Naive B cell (primary cell): ENCODE measurements at places on chromosomes 4 and X.
A peak's percentile ranks its signal among the peaks of the same experiment; 100 is the strongest.

DNA sequence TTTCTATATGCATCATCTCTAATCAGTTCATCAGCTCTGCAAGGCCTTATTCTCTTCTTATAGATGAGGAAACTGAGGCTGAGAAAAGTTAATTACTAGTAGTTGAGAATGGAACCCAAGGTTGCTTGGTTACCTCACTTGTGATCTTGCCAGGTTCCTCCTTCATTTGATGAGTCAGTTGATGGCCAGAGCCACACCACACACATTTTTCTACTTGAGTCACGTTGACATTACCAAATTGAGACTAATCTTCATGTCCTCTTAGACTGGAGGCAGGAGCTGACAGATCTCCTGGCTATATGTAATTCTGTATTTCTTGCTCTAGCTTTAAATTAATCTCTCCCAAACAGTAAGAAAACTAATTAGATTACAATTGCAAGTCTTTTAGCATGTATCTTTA, 428.4 kb downstream of the AFF2 start:
- DNase-seq: no peak
- H3K36me3 ChIP-seq: no peaks in the 10 kb centered on the region
- no peaks in the 10 kb centered on the region for H3K4me1 ChIP-seq
- H3K27ac ChIP-seq: no peak overlapping the region
- no peak overlapping the region for H3K4me3 ChIP-seq

DNA sequence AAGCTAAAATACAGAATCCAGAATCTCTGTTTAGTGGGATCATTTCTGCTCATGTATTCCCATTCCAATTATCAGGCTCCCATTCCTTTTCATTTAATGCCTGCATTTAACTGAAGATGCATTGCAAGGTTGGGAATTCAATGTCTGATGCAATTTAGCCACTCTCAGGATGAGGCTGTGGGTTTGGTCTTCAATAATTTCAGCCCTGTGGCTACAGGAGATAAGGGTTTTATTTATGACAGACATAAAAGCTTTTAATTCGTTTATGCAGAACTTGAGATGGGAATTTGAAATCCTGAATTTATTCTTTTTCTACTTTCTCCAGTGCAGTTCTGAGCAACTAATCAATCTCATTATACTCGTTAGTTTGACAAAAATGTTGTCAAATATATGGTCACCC, 1225.9 kb downstream of the PCDH18 start:
- no peaks in the 10 kb centered on the region for H3K36me3 ChIP-seq
- no peaks in the 10 kb centered on the region for H3K4me1 ChIP-seq
- DNase-seq: no peak

- H3K27me3 ChIP-seq: no peaks in the 10 kb centered on the region
- H3K4me3 ChIP-seq: no peak overlapping the region
- H3K27ac ChIP-seq: no peak overlapping the region
- H3K36me3 ChIP-seq: peaks cover 17% of the 10 kb centered on the region
- peaks cover 61% of the 10 kb centered on the region for H3K4me1 ChIP-seq
- no peak for DNase-seq
Measured at GRCh38 chrX:7077241-7078230, 70.0 kb upstream of the STS start.

DNA sequence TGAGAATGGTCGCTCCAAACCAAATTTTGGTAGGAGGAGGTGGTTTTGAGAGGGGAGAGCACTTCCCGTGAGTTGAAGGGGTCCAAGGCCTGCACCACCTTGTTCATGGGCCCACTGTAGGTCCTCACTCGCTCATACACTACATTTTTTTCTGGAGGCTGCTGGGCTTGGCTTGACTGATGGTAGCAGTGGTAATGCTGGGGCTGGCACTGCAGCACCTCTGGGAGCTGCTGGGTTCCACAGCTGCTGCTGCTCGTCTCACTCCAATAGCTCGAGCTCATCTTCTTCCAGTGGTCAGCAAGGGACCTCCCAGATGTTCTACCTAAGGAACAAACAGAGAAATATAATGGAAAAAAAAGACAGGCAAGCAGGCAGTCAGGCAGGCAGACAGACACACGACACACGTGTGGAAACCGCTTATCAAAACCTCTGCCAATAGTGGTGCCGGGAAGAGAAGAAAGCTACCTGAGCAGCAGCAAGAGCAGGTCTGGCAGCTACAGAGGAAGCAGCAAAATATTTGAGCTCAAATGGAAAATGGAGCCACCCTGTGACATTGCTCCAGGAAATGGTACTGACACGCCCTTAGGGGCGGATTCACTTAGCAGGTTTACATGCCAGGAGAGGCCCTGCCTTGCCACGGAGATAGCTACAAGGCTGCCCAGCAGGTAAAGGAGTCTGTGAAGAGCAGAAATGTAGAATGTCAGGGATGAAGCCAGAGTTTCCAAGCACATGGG, at the start of gene POF1B:
Gene POF1B (minus strand): TSS at position 492 of the 734 bp plus-strand sequence. CDS start 211 bp downstream, at position 281.
- H3K4me1 ChIP-seq: no peaks in the 10 kb centered on the region
- no peaks in the 10 kb centered on the region for H3K36me3 ChIP-seq
- no peak within 1 kb of the TSS for H3K27ac ChIP-seq
- no peak within 1 kb of the TSS for H3K4me3 ChIP-seq
- no peak for DNase-seq

DNA sequence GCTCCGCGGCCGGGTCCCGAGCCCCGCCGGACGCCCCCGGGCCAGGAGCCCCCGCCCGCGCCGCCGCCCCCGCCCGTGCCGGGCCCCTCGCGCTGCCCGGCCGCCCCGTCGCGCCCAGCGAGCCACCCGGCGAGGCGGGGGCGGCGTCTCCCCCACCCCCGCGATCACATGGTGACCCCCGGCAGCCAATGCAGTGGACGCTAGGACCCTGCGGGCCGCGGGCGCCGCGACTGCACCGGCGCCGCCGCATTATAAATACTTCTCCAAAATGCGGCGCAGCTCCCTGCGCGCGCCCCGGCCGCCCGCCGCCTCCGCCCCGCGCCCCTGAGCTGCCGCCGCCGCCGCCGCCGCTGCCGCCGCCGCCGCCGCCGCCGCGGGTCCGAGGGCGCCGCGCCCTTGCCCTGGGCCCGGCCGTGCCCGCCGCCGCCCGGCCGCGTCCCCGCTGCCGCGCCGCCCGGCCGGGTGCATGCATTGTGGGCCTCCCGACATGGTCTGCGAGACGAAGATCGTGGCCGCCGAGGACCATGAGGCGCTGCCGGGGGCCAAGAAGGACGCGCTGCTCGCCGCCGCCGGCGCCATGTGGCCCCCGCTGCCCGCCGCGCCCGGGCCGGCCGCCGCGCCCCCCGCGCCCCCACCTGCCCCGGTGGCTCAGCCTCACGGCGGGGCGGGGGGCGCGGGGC, at the start of gene NAT8L:
Gene NAT8L (plus strand): TSS at position 282 of the 680 bp plus-strand sequence. CDS start 185 bp downstream, at position 467.
- peaks cover 8% of the 10 kb centered on the region for H3K4me1 ChIP-seq
- peak within 1 kb of the TSS; percentile 84 for H3K4me3 ChIP-seq
- no peaks in the 10 kb centered on the region for H3K36me3 ChIP-seq
- H3K27ac ChIP-seq: no peak within 1 kb of the TSS
- H3K27me3 ChIP-seq: peaks cover 48% of the 10 kb centered on the region
- DNase-seq: peak; percentile 33

GRCh38 chr4:145511913-145512522, 30.4 kb downstream of the SMAD1 start:
- H3K27me3 ChIP-seq: no peaks in the 10 kb centered on the region
- H3K4me3 ChIP-seq: no peak overlapping the region
- H3K36me3 ChIP-seq: no peaks in the 10 kb centered on the region

- H3K4me1 ChIP-seq: peaks cover 3% of the 10 kb centered on the region
- DNase-seq: no peak
- no peaks in the 10 kb centered on the region for H3K27me3 ChIP-seq
- H3K27ac ChIP-seq: no peak overlapping the region
Measured at GRCh38 chr4:94463771-94464170, 12.0 kb downstream of the PDLIM5 start.

DNA sequence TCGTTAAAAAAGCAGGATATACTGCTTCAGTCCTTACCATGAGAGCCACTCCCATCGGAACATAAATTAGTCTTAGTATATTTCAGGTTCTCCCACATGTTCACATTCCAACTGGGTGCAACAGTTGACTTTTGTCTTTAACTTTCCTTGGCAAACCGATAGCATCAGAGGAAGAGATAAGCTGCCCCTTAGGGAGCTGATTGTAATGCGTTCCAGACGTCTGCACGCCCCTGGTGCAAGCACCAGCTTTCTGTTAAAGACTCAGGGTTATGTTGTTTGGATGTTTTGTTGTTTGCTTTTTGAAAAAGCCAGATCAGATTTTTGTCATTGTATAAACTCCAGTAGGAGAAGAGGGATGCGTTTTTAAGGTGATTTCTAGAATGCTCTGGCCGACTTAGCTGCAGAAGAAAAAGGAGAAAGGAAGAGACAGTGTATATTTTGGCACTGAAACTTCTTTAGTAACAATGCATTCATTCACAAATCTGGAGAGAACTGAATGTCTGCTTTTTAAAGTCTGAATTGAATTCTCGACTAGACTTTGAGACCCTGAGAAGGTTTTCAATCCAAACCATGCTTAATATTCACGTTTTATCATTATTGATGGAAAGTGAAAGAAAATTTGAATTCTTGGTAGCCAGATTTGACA, 160.9 kb downstream of the CBR4 start:
- H3K4me3 ChIP-seq: peak overlapping the region; percentile 62
- no peak overlapping the region for H3K27ac ChIP-seq
- no peaks in the 10 kb centered on the region for H3K36me3 ChIP-seq
- DNase-seq: no peak

DNA sequence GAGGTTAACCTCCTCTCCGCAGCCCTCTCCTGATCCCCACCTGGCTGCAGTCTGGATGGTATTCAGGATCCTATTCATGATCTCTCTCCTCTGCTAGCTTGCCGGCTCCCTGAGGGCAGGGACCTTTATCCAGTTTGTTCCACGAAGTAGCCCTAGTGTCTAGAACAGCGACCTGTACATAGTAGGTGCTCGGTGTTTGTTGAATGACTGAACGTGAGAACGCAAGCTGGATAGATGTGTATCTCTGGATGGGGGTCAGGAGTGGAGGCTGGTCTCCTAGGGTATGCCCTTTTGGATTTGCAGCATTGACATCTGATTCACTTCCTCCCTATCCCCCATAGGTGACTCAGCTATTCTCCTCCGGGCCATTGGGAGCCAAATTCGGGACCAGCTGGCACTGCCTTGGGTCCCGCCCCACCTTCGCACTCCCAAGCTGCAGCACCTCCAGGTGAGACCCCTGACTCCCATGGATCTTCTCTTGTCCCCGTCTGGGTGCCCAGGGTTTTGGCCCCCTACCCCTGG, 7.3 kb downstream of the CCDC22 start:
- no peak overlapping the region for H3K27ac ChIP-seq
- no peak for DNase-seq
- peaks cover 13% of the 10 kb centered on the region for H3K4me1 ChIP-seq
- H3K36me3 ChIP-seq: peaks cover 15% of the 10 kb centered on the region

DNA sequence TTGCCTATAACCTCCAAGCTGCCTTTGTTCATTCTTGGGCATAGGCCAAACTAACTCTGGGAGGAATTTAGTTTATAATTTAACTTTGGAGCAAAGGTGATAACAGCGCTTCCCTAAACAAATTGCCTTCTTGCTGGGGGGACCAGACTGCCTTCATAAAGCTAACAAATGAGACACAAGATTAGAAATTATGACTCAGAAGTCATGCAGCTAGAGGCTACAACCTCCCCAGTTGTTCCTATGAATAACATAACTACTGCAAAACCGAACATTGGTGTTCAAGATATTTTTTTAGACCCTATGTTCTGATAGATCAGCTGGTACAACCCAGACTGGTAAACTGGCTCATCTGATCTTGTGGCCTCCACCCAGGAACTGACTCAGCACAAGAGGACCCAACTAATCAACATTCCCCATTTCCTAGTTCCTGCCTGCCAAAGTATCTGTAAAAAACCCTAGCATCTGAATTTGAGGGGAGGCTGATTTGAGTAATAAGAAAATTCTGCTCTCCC, 22.0 kb upstream of the TMPRSS11B start:
- H3K4me1 ChIP-seq: peaks cover 1% of the 10 kb centered on the region
- H3K4me3 ChIP-seq: no peak overlapping the region
- no peak overlapping the region for H3K27ac ChIP-seq
- no peaks in the 10 kb centered on the region for H3K36me3 ChIP-seq
- DNase-seq: no peak

DNA sequence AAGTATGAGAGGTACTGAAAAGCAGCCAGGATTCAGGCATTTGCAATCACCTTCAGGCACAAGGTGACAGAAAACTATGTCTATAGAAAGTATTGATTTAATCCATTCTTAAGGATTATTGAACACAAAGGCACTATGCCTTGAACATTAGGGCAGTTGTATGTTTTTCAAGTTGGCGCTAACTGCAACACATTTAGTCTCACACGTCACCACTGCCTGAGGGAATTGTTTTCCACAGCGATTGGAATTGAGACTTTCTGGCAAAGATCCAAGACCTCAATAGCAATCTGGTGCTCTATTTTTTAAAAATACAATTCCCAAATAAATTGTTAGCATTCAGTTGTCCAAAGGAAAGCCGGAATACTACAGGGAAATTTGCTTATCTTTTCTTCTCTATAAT, 52.7 kb upstream of the FTHL17 start:
- no peaks in the 10 kb centered on the region for H3K4me1 ChIP-seq
- H3K27ac ChIP-seq: no peak overlapping the region
- H3K36me3 ChIP-seq: no peaks in the 10 kb centered on the region
- H3K4me3 ChIP-seq: no peak overlapping the region
- DNase-seq: no peak

DNA sequence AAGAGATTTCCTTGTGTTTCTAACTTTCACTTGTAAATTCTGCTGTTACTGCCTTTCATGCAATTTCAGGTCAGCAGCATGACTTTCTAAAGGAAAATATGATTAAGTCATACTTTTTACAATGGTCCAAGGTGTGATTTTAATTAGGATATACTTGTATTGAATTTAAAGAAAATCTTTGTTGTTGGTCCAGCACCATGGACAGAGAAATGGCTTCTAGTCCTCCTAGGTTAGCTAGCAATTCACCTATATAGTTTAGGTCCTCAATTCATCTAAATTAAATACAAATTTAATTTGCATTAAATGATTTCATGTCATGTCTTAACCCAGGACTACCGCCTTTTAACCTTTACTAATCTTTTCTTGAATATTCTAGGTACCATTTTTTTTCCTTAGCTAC, 304.9 kb upstream of the RPS6KA3 start:
- peaks cover 18% of the 10 kb centered on the region for H3K27me3 ChIP-seq
- H3K4me1 ChIP-seq: no peaks in the 10 kb centered on the region
- no peak overlapping the region for H3K27ac ChIP-seq
- no peaks in the 10 kb centered on the region for H3K36me3 ChIP-seq
- no peak overlapping the region for H3K4me3 ChIP-seq
- DNase-seq: no peak
